ENCODE measurements at places on chromosomes 2 and 18. TPM values are rescaled to one million over a fixed set of nuclear protein-coding genes. Genes with fewer than 3 reads are reported as not detected.

WDR7 gene
- 64.6 TPM for total RNA-seq

LONRF2 gene
- 78.0 TPM for total RNA-seq

GPR155 gene
- total RNA-seq: 11.5 TPM

SLC5A7 gene
- 1.9 TPM for total RNA-seq

VSNL1 gene
- 24.8 TPM for total RNA-seq

TCF7L1 gene
- 1.2 TPM for total RNA-seq

TAF4B gene
- 5.4 TPM for total RNA-seq

MERTK gene
- total RNA-seq: 86.1 TPM

- no peaks in the 10 kb centered on the region for H3K36me3 ChIP-seq
- H3K27ac ChIP-seq: no peak overlapping the region
- peaks cover 14% of the 10 kb centered on the region for H3K4me1 ChIP-seq
These were observed 78.1 kb downstream of the SPTBN1 start for GRCh38 chr2:54534221-54534620.

DNA sequence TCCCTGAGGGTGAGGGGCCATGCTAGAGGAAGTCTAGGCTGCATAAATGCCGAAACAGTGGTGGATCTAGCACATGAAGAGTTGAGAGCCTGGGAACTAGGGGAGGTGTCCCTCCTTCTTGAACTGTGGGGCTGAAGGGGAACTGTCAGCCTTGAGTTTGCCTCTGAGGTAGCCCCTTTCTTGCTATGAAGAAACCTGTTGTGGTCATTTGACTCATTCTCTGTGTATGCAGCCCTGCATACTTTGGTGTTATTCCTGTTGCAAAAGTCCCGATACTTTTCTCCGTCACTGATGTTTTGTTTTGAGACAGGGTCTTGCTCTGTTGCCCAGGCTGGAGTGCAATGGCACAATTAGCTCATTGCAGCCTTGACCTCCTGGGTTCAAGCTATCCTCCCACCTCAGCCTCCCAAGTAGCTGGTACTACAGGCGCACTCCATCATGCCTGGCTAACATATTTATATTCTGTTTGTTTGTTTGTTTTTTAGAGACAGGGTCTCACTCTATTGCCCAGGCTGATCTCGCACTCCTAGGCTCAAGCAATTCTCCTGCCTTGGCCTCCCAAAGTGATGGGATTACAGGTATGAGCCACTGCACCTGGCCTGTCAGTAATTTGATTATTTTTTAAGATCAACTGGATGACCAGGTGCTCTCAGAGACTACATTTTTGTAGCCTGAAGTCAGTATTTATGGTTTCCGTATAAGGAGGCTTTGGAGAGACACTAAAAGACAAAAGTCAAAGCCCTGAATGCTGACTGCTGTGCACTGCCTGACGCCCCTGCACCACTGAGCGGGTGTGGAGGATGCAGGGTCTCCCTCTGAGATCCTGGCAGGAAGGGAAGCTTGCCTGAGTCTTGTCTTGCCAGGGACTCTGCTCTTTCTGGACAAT, 126.0 kb upstream of the MSH6 start:
- no peaks in the 10 kb centered on the region for H3K27me3 ChIP-seq
- H3K27ac ChIP-seq: no peak overlapping the region
- H3K4me3 ChIP-seq: no peak overlapping the region

DNA sequence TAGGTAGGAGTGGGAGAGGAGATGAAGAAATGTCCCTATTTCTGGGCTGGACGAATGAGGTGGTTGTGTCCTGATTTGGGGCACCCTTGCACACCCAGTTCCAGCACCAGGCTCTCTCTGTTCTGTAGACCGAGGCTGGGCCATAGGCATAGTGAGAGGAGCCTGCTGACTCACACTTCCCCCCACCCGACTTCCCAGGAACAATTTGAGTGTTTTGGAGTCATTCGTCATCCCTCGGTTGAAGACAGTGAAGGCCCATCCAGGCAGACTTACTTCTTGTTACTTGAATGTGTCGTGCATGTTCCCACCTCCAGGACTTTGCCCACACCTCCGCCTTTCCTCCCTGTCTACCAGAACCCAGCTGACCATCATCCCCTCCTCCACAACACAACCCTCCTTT, 179.1 kb downstream of the HAUS1 start:
- no peaks in the 10 kb centered on the region for H3K27me3 ChIP-seq
- no peak overlapping the region for H3K4me3 ChIP-seq
- peaks cover 2% of the 10 kb centered on the region for H3K4me1 ChIP-seq
- H3K27ac ChIP-seq: no peak overlapping the region

GRCh38 chr2:233407771-233408181, 53.5 kb downstream of the DGKD start:
- no peak overlapping the region for H3K4me3 ChIP-seq

DNA sequence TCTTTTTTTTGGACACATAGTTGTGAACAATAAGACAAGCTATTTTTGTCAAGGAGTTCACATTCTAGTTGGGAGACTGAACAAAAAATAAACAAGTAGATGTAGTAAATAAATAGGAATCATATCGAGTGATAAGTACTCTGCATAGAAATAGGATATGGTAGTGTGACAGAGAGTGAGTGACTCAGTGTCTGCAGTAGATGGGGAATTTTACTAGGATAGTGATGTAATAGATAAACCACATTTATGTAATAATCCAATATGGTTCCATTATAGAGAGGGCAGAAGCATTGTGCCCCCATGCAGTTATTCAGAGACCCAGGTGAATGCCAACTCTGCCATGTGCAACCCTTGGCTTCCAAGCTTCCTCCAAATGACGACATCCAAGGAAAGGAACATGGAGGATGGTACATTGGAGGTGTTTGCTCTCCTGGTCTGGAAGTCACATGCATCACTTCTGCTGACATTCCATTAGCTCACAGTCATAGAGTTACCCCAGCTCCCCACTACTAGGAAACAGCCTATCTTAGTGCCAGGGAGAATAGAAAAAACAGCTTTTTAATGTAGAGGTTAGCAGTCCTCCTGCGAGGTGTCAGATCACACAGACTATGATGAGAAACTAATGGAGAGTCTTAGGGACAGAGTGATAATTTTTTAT, 595.4 kb downstream of the NYAP2 start:
- DNase-seq: no peak
- no peaks in the 10 kb centered on the region for H3K4me1 ChIP-seq
- H3K27me3 ChIP-seq: no peaks in the 10 kb centered on the region
- H3K36me3 ChIP-seq: no peaks in the 10 kb centered on the region
- H3K27ac ChIP-seq: no peak overlapping the region

DNA sequence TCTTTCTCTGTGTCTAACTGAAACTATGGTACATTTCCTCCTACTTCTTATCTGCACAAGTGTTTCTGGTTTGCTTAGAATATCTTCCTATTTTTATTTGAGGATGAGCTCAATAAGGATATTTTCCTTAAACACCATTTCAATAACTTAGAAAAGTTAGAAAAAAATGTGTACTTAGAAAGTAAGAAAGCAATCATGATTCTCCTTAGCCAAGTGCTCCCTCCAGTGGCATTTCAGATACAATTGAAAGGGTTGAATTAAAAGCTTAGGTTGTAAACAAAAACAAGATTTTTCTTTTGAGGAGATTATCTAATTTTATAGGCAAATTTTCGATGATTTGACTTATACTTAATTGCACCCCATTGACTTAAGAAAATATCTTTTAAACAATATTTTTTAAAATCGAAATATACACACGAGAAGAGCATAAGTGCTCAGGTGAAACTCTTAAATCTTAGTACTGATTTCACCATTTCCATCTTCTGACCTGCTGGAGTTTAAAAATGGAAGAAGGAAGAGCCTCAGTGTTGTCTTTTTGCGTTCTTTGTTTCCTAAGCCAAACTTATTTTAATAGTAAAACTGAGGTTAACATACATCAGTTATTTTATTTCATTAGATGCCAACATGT, 26.9 kb downstream of the C18orf63 start:
- H3K27ac ChIP-seq: no peak overlapping the region
- no peaks in the 10 kb centered on the region for H3K27me3 ChIP-seq
- no peaks in the 10 kb centered on the region for H3K36me3 ChIP-seq
- DNase-seq: no peak
- no peaks in the 10 kb centered on the region for H3K4me1 ChIP-seq

GRCh38 chr2:65675350-65675749, 243.0 kb upstream of the SPRED2 start:
- no peaks in the 10 kb centered on the region for H3K27me3 ChIP-seq
- DNase-seq: no peak
- no peaks in the 10 kb centered on the region for H3K36me3 ChIP-seq
- H3K27ac ChIP-seq: no peak overlapping the region
- H3K4me1 ChIP-seq: no peaks in the 10 kb centered on the region
- H3K4me3 ChIP-seq: no peak overlapping the region

- no peaks in the 10 kb centered on the region for H3K36me3 ChIP-seq
- no peak overlapping the region for H3K27ac ChIP-seq
- H3K4me3 ChIP-seq: no peak overlapping the region
- DNase-seq: no peak
- H3K4me1 ChIP-seq: no peaks in the 10 kb centered on the region
These were observed 326.2 kb upstream of the MEX3C start for GRCh38 chr18:51523671-51524070.

GRCh38 chr2:98935777-98936352, at the start of gene CRACDL:
Gene CRACDL, minus strand, starts transcription at chr2:98936225. Its CDS starts 89,425 bp downstream, at chr2:98846800.
- peaks cover 6% of the 10 kb centered on the region for H3K4me1 ChIP-seq
- no peak for DNase-seq
- H3K27ac ChIP-seq: no peak within 1 kb of the TSS
- no peaks in the 10 kb centered on the region for H3K36me3 ChIP-seq
- peaks cover 30% of the 10 kb centered on the region for H3K27me3 ChIP-seq

DNA sequence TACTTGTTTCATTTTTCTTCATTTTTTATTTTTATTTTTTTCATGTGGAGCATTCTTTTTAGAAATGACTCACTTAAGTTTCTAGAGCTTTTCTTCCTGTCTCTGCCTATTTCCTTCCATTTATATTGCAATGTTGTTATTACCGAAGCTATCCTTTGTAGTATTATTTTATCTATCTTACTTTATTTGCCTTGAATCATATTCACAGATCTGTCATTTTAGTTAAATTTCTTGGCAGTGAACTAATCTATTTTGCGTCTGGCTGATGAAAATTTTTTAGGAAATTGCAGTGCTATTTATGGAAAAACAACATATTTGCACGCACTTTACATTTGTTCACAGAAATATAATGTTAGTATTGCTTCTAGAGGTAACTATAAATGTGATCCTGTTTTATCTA, 956.9 kb upstream of the SLC39A10 start:
- no peaks in the 10 kb centered on the region for H3K4me1 ChIP-seq
- H3K4me3 ChIP-seq: no peak overlapping the region
- H3K27me3 ChIP-seq: no peaks in the 10 kb centered on the region
- no peaks in the 10 kb centered on the region for H3K36me3 ChIP-seq

DNA sequence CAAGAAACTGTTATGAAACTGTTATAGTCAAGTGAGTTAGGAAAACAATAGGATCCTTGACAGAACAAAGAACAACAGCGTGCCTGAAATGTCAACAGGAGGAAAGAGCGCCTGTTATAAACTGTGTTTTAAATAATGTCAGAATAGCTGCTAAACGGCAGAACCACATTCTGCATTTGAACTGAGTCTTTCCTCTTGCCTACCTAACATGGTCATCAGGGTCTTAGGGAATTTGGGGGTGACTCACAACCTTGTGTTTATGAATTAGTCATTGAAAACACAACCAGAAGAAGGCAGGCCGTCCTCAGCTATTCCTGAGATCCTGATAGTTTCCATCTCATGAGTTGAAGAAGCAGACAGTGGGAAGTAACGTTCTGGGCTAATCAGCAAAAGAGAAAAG, 222.0 kb upstream of the FN1 start:
- H3K4me3 ChIP-seq: no peak overlapping the region
- no peaks in the 10 kb centered on the region for H3K36me3 ChIP-seq
- no peak overlapping the region for H3K27ac ChIP-seq
- no peaks in the 10 kb centered on the region for H3K4me1 ChIP-seq
- H3K27me3 ChIP-seq: no peaks in the 10 kb centered on the region
- no peak for DNase-seq

DNA sequence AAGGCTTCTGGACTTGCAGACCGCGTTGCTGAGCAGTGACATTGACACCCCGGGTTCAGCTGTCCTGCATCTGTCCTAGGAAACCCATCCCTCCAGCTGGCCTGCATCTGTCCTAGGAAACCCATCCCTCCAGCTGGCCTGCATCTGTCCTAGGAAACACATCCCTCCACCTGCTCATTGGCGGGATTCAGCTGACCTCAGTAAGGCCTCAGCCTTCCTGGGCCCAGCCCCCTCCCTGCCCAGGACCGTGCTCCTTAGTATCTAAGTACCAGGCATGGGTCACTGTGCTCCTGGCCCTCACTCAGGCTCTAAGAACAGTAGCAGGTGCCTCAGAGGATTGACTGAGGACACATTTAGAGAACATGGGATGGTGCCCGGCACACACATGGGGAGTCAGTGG, 1.2 kb downstream of the MLPH start:
- no peak overlapping the region for H3K27ac ChIP-seq
- H3K4me1 ChIP-seq: peaks cover 5% of the 10 kb centered on the region
- no peaks in the 10 kb centered on the region for H3K36me3 ChIP-seq
- peaks cover 30% of the 10 kb centered on the region for H3K27me3 ChIP-seq
- no peak overlapping the region for H3K4me3 ChIP-seq
- no peak for DNase-seq

GRCh38 chr2:194182888-194183287, 1474.1 kb upstream of the SLC39A10 start:
- no peak for DNase-seq
- no peaks in the 10 kb centered on the region for H3K4me1 ChIP-seq
- H3K36me3 ChIP-seq: no peaks in the 10 kb centered on the region
- H3K27me3 ChIP-seq: no peaks in the 10 kb centered on the region
- H3K27ac ChIP-seq: no peak overlapping the region

DNA sequence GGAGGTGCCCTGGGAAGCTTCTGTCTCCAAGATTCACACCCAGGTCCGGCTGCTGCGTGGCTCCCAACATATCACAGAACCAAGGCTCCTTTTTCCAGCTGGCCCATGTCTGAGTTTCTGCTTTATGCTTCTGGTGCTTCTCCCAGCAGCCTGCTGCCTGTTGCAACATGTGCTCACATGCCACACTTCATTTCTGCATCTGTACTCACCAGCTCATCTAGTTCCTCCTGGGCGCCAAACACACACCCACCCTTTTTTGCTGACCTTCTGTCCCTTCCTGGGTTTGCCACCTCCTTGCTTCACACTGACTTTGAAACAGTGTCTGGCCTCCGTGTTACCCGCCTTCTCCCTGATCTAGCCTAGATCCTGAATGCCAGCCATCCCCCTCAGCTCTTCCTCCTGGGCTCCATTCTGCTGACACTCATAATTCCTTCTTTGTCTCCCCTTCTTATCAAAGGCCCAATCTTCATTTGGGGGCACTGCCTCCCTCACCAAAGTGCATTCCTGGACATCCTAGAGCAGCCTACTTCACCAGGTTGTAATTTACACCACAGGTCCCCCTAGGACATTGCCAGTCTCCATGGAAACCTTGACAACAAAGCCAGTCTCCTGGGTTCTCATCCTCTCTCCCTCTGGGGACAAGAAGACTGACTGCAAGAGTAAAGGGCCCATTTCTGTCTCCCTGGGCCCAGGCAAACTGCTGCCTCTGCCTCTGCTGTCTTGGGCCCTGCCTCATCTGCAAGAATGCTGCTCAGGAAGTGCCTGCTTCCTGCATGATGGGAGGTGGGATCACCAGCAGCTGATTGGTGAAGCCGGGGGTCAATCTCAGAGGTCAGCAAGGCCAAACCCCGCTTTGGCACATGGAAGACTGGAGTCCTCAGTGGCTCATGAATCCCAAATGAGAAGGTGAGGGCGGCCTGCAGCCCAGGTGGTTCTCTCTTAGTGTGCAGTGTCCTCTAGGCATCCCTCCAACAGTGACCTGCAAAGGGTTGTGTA, 13.9 kb upstream of the PROM2 start:
- H3K4me1 ChIP-seq: no peaks in the 10 kb centered on the region
- no peak overlapping the region for H3K4me3 ChIP-seq
- no peaks in the 10 kb centered on the region for H3K27me3 ChIP-seq
- peak; percentile 21 for DNase-seq

- no peaks in the 10 kb centered on the region for H3K27me3 ChIP-seq
- H3K4me1 ChIP-seq: peaks cover 3% of the 10 kb centered on the region
- H3K4me3 ChIP-seq: no peak overlapping the region
- peak overlapping the region; percentile 62 for H3K27ac ChIP-seq
- peak; percentile 79 for DNase-seq
- H3K36me3 ChIP-seq: no peaks in the 10 kb centered on the region
These were observed 182.6 kb upstream of the HAAO start for GRCh38 chr2:42974721-42975717.

Measured in adrenal gland (tissue), 19 donors.